Mesangial cell (primary cell): ENCODE measurements at places on chromosomes 12 and 14. TPM values are rescaled to one million over a fixed set of nuclear protein-coding genes. Genes with fewer than 3 reads are reported as not detected.

Gene AQP6
- total RNA-seq = under 0.01 TPM in 1 of 2 replicates, not detected in the other

Gene IFT43
- total RNA-seq = 21.8 and 40.9 TPM in 2 replicates

Gene STAC3
- total RNA-seq = 0.63 TPM in 1 of 2 replicates, not detected in the other

Gene CCDC60
- total RNA-seq = not detected in 2 replicates

Gene TAS2R8
- not detected in 2 replicates for total RNA-seq

Gene NRXN3
- 4.2 and 6.1 TPM in 2 replicates for total RNA-seq

Gene FBRSL1
- 25.1 and 32.9 TPM in 2 replicates for total RNA-seq

Gene PPP4R4
- 0.16 and 0.38 TPM in 2 replicates for total RNA-seq

Gene GLI1
- total RNA-seq = 0.98 and 6.7 TPM in 2 replicates

Gene SERPINA12
- total RNA-seq = not detected in 2 replicates

Gene SIRT4
- 0.49 and 0.89 TPM in 2 replicates for total RNA-seq
